ENCODE measurements at places on chromosomes 11 and 22.

DNA sequence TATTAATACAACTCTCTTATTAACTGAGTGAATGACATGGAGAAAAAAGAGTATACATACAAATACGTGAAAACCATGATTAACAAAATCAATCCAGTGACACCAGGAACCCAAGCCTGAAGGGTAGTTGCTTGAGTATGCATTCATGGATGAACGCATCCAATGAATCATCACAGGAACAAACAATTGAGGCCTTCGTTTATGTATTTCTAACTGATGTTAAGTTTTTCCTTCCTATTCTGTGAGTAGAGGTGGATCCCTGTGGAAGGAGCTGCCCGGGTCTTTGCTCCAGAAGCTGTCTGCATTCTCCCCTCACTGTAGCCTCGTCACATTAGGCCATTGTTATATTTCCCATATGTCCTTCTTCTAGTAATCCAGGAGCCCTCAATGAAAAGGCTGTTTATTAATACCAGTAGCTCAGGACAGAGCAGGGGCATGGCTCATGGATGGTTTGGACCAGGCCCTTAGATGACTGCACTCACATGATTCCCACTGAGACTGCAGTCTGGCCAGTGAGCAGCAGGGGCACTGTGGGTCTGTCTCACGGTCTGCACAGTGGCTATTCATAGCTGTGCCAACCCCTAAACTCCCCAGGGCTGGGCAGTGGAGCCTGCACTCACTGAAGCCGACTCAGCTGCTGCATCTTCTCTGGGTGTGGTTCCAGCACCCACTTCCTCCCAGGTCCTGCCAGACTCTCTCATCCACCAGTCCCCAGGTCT, 128.1 kb upstream of the TOP3B start:
- peak; percentile 91 for DNase-seq

DNA sequence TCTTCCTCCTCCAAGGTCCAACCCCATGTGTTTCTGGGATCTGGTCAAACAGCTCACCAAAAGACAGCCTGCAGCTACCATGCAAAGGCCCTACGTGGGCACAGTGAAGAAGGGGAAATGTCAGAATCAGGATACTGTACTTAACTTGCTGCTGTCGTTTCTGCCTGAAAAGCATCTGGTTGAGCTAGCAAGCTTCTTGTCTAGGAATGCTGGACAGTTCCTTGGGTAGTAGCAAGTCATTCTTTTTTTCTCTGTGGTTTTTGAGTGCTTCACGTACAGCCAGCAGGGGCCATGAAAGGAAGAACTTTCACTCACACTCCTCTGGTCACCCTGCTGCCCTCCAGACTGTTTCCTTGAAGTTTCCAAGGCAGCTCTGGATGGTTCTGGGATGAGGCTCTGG, 24.7 kb downstream of the RCOR2 start:
- DNase-seq, result no peak

DNA sequence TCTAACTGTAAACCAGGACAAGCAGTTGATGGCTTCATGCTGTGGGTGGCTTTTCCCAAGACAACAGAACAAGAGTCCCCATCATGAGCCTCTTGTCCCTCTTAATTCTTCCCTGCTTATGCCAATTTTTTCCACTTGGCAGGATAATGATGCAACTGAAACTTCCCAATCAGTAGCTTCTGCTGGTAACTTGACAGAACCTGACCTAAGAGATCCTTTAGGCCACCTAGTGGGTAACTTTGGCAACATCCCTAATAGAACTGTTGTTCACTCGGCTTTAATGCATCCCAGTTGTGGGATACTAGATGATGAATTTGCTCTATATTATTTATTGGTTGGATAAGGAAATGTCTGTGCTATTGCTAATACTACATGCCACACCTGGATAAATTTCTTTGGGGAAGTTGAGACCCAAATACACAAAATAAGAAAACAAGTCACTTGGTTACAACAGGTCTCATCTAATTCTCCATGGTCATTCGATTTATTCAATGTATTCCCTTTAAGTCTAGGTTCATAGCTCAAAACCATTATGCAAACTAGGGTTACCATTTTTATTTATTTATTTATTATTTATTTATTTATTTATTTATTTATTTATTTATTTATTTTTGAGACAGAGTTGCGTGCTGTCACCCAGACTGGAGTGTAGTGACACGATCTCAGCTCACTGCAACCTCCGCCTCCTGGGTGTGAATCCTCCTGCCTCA, 41.4 kb upstream of the NFAM1 start:
- no peak for DNase-seq

DNA sequence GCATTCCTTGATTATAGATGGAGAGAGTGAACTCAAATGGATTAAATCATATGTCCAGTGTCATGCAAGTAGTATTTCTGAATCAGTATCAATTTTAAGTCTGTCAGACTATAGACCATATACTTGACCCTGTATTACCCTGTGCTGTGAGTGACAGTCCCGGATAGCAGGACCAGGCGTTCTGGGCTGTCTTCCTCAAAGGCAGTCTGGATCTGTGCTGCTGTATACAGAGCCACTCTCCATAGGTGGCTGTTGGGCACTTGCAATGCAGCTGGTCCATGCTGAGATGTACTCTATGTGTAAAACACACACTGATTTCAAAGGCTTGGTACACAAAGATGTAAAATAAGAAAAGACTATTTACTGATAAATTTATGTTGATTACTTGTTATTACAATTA, 294.3 kb downstream of the OPCML start:
- no peak for DNase-seq

DNA sequence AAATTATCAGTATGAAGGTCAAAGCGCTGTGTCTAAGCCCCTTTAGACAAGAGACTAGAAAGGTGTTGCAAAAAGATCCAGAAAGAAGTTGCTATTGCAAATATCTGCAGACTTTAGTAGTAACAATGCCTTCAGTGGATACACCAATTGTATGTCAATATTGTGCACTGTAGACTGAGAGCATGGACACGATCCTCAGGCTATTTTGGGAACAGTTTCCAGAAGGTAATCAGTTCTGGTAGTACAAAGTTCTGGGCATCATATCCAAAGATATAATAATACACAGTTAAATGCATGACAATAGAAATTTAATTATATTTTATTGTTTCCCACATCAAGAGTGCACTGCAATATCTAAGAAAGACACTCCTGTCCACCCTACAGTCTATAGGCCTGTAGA, 84.1 kb upstream of the LUZP2 start:
- DNase-seq, result no peak

GRCh38 chr11:122494221-122494620, 161.3 kb upstream of the UBASH3B start:
- DNase-seq, result no peak

DNA sequence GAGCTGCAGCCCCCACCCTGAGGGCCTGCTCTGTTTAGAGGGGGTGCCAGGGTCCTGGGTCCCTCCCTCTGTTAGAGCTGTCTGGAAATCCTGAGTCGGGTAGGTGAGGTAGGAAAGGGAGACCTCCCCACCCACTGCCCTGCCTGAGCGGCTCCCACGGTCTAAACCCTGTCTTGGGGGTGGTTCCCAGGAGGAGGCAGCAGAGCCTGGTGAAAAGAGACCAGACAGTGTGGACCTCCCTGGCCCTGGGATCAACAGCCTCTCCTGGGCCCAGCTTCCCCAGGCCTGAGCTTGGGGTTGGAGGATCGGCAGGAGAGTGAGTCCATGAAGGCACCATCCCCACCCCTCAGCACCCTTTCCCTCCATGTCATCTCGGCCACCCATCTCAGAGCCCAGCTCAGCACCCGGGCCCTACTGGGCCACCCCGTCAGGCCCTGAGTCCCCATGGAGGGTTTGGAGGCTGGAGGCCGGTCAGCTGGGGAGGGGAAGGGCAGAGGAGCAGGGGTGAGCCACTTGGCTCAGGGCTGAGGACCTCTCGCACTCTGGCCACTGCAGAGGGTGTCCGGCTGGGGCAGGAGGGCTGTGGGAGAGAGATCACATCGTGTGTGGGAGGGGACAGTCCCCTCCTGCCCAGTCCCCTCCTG, 37.2 kb downstream of the RTN4R start:
- no peak for DNase-seq
